GM23338 (cell line): ENCODE measurements at places on chromosomes 1 and 21. TPM values are rescaled to one million over a fixed set of nuclear protein-coding genes. Genes with fewer than 3 reads are reported as not detected.

DNA sequence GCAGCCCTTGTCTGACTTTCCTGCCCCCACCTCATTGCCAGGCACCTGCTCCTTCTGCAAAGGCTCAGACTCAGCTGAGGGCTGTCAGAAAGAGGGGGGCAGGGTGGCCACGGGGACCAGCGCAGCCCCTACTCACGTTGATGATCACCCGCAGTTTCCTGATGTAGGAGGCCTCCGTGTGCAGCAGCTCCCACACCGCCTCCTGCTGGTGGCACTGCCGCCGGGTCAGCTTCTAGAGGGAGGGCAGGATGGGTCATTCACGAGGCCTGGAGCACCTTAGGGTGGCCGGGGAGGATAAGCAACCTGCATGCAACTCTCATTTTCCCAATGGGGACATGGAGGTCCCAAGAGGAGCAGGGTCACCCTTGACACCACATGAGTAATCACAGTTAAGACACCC lies 6.4 kb upstream of the TNFRSF25 start:
- no peak overlapping the region for H3K27ac ChIP-seq
- no peaks in the 10 kb centered on the region for H3K36me3 ChIP-seq
- peaks cover 20% of the 10 kb centered on the region; the same call in 1 of the 2 replicates for H3K4me1 ChIP-seq
- DNase-seq, result no peak

TNFRSF18 gene
- 0.58 and 1.5 TPM in 2 replicates for total RNA-seq

- H3K36me3 ChIP-seq, result no peaks in the 10 kb centered on the region; the same call in 1 of the 2 replicates
- DNase-seq, result no peak
- H3K27me3 ChIP-seq, result no peaks in the 10 kb centered on the region
- peaks cover 6% of the 10 kb centered on the region; the same call in 1 of the 2 replicates for H3K4me1 ChIP-seq
- H3K27ac ChIP-seq, result no peak overlapping the region
- H3K4me3 ChIP-seq, result no peak overlapping the region
Observed at GRCh38 chr1:84615790-84616189, 41.5 kb upstream of the CTBS start.

GRCh38 chr21:36640721-36641244 lies 58.1 kb upstream of the SIM2 start:
- H3K36me3 ChIP-seq, result no peaks in the 10 kb centered on the region
- H3K27ac ChIP-seq, result no peak overlapping the region
- peak; percentile 60 for DNase-seq
- H3K27me3 ChIP-seq, result no peaks in the 10 kb centered on the region
- 0 out of 2 replicates have a peak, but pooled peaks cover 3% of the 10 kb centered on the region for H3K4me1 ChIP-seq

DNA sequence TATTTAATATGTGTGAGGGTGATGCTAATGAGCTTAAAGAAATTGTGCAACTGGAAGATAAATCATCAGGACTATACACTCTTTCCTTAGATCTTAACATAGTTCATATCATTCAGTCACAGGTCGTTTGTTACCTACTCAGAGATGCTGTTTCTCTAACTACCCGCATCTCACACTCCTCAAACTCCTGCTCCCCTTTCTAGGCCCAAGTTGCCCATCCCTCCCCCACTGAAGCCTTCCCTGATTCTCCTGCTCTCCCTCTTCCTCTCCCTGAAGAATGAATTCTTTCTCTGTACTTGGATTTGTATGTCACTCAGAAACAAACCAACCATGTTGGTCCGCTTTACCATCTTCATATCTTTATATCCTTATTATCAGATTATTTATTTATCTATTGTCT lies 9.1 kb downstream of the SH3GLB1 start:
- no peaks in the 10 kb centered on the region for H3K36me3 ChIP-seq
- H3K4me3 ChIP-seq, result no peak overlapping the region
- peaks cover 8% of the 10 kb centered on the region; the same call in 1 of the 2 replicates for H3K4me1 ChIP-seq
- no peak overlapping the region for H3K27ac ChIP-seq

DNA sequence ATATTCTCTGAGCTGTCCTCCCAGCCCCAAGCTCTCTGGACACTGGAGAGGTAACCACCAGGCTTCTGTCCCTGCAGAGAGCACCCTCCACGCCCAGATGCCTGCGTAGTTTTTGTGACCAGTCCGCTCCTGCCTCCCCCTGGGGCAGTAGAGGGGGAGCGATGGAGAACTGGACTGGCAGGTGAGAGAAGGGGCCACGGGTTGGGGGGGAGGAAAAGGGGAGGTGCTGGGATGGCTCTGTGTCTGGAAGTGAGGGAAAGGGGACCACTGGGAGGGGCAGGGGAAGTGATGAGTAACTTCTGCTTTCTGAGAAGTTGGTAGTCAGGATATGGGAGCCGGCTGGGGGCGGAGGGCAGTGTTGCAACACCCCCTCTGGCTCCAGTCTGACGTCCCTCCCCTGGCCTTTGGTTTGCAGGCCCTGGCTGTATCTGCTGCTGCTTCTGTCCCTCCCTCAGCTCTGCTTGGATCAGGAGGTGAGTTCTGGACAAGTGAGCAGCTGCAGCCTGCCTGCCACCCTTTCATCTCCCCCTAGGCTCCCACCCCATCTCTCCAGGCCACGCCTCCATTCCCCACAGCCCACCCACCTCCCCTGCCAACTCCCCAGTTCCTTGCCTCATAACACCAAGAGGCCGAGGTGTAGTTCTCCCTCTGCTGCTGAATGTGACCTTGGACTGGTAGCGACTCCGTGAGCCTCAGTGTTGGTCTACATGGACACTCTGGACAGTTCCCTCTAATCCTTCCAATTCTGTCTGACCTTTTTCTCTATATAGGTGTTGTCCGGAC lies 3.1 kb downstream of the ADAMTSL4 start:
- H3K36me3 ChIP-seq, result no peaks in the 10 kb centered on the region
- no peak overlapping the region for H3K4me3 ChIP-seq
